Ascending aorta (tissue), 2 donors: ENCODE measurements at places on chromosomes 11 and 22. TPM values are rescaled to one million over a fixed set of nuclear protein-coding genes. Genes with fewer than 3 reads are reported as not detected.
A peak's percentile ranks its signal among the peaks of the same experiment; 100 is the strongest.

DNA sequence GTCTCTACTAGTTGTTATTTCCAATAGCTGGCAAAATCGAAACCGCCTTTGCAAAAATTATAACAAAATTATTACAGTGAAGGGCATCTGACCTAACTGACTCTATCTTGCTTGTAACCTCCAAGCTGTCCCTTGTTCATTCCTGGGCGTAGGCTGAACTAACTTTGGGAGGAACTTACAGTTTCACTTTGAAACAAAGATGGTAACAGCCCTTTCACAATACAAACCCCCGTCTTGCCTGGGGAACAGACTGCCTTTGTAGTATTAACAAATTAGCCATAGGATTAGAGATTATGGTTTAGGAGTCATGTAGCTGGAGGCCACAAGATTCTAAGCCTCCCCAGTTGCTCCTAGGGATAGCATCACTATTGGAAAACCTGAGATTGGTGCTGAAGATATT lies 131.6 kb upstream of the HSD17B12 start:
- no peak overlapping the region for H3K27ac ChIP-seq
- H3K4me1 ChIP-seq = no peaks in the 10 kb centered on the region
- no peak for DNase-seq
- H3K4me3 ChIP-seq = no peak overlapping the region
- H3K27me3 ChIP-seq = no peaks in the 10 kb centered on the region

The HOATZ gene
- total RNA-seq = not detected

The OR51B4 gene
- not detected for total RNA-seq

GRCh38 chr22:35230839-35231584 lies 26.3 kb upstream of the HMGXB4 start:
- no peaks in the 10 kb centered on the region for H3K36me3 ChIP-seq
- H3K4me3 ChIP-seq = no peak overlapping the region

DNA sequence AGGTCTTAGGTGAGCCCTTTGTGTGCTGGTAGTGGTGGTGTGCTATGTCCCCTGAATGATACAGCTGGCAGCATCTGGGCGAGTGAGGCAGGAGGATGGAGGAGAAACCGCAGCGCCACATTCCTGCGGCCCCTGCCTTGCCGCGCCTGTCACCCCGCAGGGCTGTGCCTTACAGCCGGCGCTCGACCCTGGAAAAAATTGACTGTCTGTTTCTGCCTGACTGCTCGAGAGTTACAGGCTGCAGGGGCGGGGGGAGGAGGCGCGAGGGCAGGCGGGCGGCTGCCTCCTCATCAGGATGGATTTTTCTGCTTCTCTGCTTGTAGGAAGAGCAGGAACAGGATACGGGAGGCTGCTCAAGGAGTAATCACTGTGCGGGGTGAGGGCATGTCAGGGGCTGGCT lies 443.4 kb downstream of the MIAT start:
- H3K36me3 ChIP-seq = no peaks in the 10 kb centered on the region
- H3K27ac ChIP-seq = peak overlapping the region; percentile 4
- no peaks in the 10 kb centered on the region for H3K4me1 ChIP-seq
- no peak for DNase-seq

DNA sequence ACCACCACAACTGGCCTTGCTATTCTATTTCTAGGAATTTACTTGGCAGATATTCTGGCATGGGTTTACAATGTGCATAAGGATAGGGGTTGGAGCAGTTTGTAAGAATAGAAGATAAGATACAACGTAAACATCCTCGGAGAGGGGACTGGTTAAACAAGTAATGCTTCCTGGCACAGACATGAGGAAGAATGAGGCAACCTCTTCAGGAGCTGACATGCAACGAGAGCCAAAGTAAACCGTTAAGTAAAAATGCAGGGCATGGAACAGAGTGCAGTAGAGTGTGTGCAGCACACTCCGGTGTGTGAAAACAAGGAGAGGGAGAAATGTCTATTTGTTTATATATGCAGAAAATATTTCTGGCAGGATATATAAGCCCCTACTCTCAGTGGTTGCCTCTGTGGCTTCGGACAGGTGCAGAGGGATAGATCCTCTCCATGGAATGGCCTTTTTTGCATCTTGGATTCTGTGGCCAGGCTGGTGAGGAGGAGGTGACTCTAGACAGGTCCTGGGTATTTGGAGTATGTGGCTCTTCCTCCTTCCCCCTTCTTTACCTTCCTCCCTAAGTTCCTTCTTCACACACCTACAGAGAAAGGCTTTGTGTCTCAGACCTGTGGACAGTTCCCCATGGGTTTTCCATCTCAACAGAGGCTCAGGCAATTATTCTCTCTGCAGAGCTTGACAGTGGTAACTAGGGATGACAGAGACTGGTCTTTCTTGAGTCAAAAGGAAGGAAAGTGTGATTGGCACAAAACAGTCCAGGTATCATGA lies 2.5 kb downstream of the RAB36 start:
- H3K36me3 ChIP-seq = peaks cover 9% of the 10 kb centered on the region
- no peaks in the 10 kb centered on the region for H3K27me3 ChIP-seq
- H3K4me3 ChIP-seq = no peak overlapping the region
- no peaks in the 10 kb centered on the region for H3K4me1 ChIP-seq

- no peaks in the 10 kb centered on the region for H3K4me1 ChIP-seq
- no peak overlapping the region for H3K4me3 ChIP-seq
- H3K36me3 ChIP-seq = no peaks in the 10 kb centered on the region
- no peak for DNase-seq
These were observed 591.8 kb downstream of the BUD13 start for GRCh38 chr11:116180806-116181600.

The CHCHD10 gene
- 2.0 TPM for total RNA-seq

GRCh38 chr22:39655831-39656230 lies 85.3 kb downstream of the CACNA1I start:
- no peak for DNase-seq
- no peaks in the 10 kb centered on the region for H3K36me3 ChIP-seq
- H3K4me3 ChIP-seq = no peak overlapping the region
- no peak overlapping the region for H3K27ac ChIP-seq
- no peaks in the 10 kb centered on the region for H3K27me3 ChIP-seq

The TMA7B gene
- not detected for total RNA-seq

The ANKK1 gene
- not detected for total RNA-seq

GRCh38 chr11:126329644-126330211 lies 25.8 kb upstream of the ST3GAL4 start:
- H3K4me1 ChIP-seq = no peaks in the 10 kb centered on the region
- DNase-seq = no peak
- no peak overlapping the region for H3K27ac ChIP-seq
- no peak overlapping the region for H3K4me3 ChIP-seq

DNA sequence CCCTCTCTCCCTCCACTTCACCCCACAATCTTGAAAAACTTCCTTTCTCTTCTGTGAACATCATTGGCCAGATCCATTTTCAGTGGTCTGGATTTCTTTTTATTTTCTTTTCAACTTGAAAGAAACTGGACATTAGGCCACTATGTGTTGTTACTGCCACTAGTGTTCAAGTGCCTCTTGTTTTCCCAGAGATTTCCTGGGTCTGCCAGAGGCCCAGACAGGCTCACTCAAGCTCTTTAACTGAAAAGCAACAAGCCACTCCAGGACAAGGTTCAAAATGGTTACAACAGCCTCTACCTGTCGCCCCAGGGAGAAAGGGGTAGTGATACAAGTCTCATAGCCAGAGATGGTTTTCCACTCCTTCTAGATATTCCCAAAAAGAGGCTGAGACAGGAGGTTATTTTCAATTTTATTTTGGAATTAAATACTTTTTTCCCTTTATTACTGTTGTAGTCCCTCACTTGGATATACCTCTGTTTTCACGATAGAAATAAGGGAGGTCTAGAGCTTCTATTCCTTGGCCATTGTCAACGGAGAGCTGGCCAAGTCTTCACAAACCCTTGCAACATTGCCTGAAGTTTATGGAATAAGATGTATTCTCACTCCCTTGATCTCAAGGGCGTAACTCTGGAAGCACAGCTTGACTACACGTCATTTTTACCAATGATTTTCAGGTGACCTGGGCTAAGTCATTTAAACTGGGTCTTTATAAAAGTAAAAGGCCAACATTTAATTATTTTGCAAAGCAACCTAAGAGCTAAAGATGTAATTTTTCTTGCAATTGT lies 92.3 kb downstream of the CD44 start:
- no peak for DNase-seq
- peaks cover 38% of the 10 kb centered on the region for H3K36me3 ChIP-seq
- H3K27ac ChIP-seq = no peak overlapping the region

The POU2AF2 gene
- total RNA-seq = not detected

DNA sequence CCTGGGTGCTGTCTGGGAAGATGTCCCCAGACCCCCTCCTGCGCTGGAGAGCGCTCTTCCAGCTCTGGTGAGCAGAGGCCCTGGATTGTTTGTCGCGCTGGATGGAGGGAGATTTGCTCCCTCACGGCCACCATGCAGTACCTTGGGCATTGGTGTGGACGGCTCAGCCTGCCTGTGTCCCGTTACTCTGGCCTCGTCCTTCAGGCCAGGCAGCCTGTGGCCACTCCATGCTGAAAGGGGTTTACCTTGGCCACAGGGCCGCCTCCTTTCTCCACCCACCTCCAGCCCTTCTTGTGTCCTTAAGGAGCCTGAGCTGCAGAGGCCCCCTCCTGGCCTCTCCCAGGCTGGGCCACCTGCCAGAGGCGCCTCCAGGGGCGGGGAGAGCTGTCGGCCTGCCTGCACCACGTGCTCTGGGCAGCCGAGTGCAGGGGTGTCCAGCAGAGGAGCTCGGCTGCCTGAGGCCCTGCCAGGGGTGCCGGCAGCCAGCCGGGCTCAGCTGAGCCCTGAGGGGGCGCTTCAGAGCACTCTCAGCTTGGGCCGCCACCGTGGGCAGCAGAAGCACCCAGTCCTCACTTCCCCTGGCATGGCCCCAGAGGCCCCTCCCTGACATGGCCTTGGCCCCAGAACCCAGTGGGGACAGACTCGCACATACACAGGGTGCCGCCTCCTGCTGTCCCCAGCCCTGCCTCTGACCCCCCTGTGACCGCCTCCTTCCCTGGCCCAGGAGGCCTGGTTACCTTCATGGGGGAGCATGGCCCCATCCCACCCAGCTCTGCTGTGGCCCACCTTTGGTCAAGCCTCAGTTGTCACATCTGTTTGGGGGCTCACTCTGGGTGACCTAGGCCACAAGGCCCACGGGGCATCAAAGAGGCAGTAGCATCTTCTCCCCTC lies 3.4 kb downstream of the CCND1 start:
- H3K4me3 ChIP-seq = peak overlapping the region; percentile 88
- H3K36me3 ChIP-seq = peaks cover 31% of the 10 kb centered on the region
- peaks cover 28% of the 10 kb centered on the region for H3K4me1 ChIP-seq
- DNase-seq = no peak
- peak overlapping the region; percentile 49 for H3K27ac ChIP-seq

- no peak overlapping the region for H3K4me3 ChIP-seq
- no peaks in the 10 kb centered on the region for H3K36me3 ChIP-seq
- H3K27ac ChIP-seq = no peak overlapping the region
- H3K27me3 ChIP-seq = no peaks in the 10 kb centered on the region
- DNase-seq = no peak
These were observed 1.1 kb upstream of the OR10A5 start for GRCh38 chr11:6844356-6844755.

The BBOX1 gene
- not detected for total RNA-seq

GRCh38 chr11:18485913-18486528 lies 30.4 kb downstream of the LDHAL6A start:
- no peak overlapping the region for H3K4me3 ChIP-seq
- H3K27me3 ChIP-seq = no peaks in the 10 kb centered on the region
- no peak for DNase-seq
- H3K4me1 ChIP-seq = no peaks in the 10 kb centered on the region
- peaks cover 35% of the 10 kb centered on the region for H3K36me3 ChIP-seq

- peaks cover 3% of the 10 kb centered on the region for H3K4me1 ChIP-seq
- H3K36me3 ChIP-seq = no peaks in the 10 kb centered on the region
- H3K4me3 ChIP-seq = no peak overlapping the region
- no peak for DNase-seq
These were observed 6.5 kb upstream of the TRABD start for GRCh38 chr22:50178871-50179869.

The PGR gene
- 31.1 TPM for total RNA-seq
